ENCODE measurements at places on chromosomes 11 and 22. TPM values are rescaled to one million over a fixed set of nuclear protein-coding genes. Genes with fewer than 3 reads are reported as not detected.

DNA sequence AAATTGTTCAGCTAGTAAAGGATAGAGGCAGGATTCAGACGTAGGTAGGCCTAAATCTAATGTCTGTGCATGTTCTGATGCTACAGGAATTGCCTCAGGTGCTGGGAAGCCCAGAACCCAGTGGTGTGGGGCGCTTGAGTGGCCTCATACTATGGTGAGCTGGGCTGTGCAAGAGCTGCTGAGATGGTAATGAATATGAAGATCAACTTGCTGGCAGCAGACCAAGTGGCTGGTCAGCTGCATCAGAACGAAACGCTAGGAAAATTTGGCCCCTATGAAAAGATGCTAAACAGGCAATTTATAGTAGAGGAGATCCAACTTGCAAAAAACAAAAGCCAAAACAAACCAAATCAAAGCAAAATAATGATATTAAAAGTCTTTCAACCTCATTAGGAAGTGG lies 102.7 kb downstream of the INSC start:
- DNase-seq = no peak

- no peak for DNase-seq
These were observed 16.8 kb upstream of the TEF start for GRCh38 chr22:41364955-41365354.

POLR2L gene
- 84.9 TPM for total RNA-seq

IL17REL gene
- 0.98 TPM for total RNA-seq

DNA sequence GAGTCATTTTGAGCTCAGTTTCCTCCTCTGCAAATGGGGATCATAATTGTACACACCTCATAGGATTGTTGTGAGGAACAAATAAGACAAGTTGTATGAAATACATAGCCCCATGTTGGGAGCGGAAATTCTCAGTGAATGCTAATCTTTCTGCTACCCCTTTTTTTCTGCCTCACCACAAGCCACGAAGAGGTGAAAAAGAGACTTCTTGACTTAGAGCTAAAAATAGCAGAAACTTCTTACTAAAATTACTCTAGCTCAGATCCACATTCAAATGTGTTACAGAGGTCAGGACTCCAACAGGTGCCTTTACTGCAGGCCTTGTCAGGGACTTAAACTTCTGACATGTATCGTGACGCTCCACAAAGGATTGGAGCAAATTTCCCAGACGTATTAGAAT lies 128.5 kb downstream of the MIAT start:
- DNase-seq = no peak

NXPE4 gene
- total RNA-seq = not detected

GRCh38 chr11:59088162-59088561 lies 2.1 kb downstream of the GLYATL1B start:
- DNase-seq = no peak

CST6 gene
- not detected for total RNA-seq

KCNK4 gene
- not detected for total RNA-seq

DNA sequence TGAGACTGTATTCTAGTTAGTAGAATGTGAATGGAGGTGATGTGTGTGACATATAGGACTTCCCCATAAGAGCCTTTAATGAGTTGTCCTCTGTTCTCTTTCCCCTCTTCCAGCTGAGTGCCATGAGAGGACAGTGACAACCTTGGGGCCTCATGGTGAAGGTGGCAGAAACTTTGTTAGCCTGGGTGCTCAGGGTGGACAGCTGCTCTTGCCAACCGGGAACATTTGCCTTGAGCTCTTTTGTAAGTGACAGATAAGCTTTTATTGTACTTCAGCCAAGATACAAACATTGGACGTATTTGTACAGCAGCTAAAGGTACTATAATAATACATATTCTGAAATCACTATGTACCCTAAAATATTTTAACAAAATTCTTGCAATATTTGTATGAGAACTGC lies 33.0 kb upstream of the PLET1 start:
- DNase-seq = no peak

CFL1 gene
- 1,007 TPM for total RNA-seq

DNA sequence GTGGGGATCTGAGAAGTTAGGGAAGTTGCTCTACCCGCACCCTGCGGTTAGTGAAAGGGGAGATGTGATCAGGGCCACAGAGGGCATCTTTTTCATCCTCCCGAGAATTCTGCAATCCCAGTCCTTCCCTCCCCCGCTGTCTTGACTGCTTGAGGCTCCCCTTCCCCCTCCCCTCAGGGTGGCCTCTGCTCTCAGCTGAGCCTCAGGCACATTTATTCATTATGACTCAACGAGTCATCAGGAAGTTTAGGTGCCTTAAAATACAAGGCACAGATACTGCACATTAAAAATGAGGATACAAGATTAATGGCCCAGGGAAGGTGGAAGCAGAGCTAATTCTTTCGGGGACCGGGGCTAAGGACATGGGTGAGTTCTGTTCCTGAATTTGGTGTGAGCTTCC lies 104.0 kb downstream of the CACNA1I start:
- no peak for DNase-seq

GRCh38 chr11:114317787-114318137 lies 21.6 kb downstream of the NNMT start:
- no peak for DNase-seq

MFRP gene
- not detected for total RNA-seq

TPBGL gene
- total RNA-seq = 0.27 TPM

- no peak for DNase-seq
These were observed 141.2 kb upstream of the SESN3 start for GRCh38 chr11:95372097-95372656.

Measured in spleen (tissue), 13 donors.